GM12878 (cell line): ENCODE measurements at places on chromosomes 4 and X. TPM values are rescaled to one million over a fixed set of nuclear protein-coding genes. Genes with fewer than 3 reads are reported as not detected.

GRCh38 chrX:9318766-9319165 is 146.1 kb upstream of the TBL1X start:
- no peak for DNase-seq

Gene ADAMTS3
- not detected in 2 replicates for polyA plus RNA-seq

DNA sequence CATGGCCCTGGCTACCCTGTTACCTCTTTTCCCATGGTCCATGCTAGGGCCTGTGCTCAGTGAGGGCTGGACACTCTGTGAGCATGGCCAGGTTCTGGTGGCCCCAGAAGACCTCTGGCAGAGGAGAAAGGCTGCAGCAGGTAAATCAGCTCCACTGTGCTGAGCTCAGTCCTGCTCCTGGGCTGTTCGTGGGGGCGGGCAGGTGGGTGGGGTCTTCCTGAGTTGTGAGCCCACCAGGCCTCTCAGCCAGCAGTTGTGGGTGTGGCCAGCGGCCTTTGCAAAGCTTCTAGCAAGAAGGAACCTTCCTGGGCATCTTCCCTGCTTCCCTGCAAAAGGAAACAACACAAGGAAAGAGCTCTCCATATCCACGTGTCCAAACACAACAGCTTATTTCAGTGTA is 85.3 kb upstream of the STX18 start:
- DNase-seq, result no peak

DNA sequence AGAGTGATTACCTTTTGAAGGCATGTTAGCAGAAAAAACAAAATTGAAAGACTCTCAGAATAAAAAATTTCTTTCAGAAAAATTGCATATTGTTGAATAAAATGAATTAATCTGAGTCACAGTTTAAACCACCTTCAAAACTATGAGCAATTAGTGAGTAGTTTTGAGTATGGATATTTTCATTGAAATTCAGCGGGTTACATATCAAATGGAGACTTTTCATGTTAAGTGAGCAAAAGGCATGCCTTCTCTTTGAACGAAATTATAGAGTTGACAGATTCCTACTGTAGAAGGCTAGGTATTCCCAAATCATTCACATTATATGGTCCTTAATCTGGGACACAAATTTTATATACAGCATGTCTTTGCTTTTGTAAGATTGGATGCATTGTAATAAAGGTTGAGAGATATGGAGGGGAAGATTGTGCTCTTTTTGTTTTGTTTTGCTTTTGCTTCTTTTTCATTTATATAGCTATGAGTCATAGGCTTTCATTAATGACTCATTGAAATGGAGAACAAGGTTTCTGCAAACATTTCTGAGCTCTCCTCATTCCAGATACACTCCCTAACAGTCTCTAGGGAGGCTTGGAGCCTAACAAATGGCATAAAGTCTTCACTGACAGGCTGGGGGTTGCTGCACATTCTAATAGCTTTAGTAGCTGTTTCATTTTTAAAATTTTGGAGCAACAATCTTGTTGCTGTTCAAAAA is 21.6 kb downstream of the PCDH18 start:
- no peak for DNase-seq

GRCh38 chr4:183541752-183542040 is 36.8 kb downstream of the ING2 start:
- DNase-seq, result no peak

DNA sequence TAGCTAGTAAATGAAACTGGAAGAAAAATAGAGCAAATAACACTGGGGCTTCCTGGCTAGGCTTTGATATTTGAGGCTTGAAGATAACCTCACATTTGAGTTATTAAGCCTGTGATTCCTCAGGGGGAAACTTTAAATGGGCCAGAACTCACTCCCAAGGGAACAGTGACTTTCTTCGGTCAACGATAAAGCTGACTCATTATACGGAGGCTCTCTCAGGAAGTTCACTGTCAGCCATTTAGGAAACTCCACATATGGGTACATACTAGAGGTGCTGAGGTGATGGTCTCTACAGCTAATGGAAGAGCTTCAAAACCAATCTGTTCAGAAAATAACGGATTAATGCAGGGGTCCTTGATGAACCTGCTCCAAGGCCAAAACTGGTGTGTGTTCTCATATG is 120.8 kb downstream of the SH2D1A start:
- no peak for DNase-seq
